ENCODE measurements at places on chromosomes 12 and 14.

- peak; percentile 42 for DNase-seq
Measured at GRCh38 chr12:2794191-2794735, 507 bp upstream of the FKBP4 start.

- no peak for DNase-seq
Measured at GRCh38 chr12:75489613-75490210, 9.2 kb downstream of the GLIPR1 start.

DNA sequence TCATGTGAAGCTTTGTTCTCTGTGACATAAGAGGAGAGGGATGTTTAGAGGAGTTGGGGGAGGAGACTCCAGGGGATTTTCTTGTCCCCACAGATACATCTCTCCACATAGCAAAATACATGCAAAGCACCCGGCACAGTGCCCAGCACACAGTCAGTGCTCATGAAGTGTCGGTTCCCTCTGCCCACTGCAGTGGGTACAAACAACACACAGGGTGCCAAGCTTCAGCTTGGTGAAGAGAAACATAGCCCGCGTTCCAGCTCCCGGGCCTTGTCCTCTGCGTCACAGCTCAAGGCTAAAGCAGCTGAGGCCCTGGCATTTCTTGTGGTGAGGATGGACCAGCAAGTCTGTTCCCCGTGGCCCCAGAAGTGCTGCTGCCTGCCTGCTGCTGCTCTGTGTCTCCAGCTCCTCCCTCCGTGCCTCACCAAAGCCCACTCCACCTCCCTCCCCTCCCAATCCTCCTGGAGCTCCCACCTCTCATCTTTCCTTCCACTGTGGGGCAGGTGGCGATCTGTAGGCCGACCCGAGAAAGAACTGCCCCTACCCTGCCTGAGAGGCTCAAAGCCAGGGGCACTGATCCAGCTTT, 57.0 kb upstream of the FKBP4 start:
- DNase-seq, result no peak

- no peak for DNase-seq
Measured at GRCh38 chr14:71245659-71246361, 338.6 kb downstream of the PCNX1 start.

DNA sequence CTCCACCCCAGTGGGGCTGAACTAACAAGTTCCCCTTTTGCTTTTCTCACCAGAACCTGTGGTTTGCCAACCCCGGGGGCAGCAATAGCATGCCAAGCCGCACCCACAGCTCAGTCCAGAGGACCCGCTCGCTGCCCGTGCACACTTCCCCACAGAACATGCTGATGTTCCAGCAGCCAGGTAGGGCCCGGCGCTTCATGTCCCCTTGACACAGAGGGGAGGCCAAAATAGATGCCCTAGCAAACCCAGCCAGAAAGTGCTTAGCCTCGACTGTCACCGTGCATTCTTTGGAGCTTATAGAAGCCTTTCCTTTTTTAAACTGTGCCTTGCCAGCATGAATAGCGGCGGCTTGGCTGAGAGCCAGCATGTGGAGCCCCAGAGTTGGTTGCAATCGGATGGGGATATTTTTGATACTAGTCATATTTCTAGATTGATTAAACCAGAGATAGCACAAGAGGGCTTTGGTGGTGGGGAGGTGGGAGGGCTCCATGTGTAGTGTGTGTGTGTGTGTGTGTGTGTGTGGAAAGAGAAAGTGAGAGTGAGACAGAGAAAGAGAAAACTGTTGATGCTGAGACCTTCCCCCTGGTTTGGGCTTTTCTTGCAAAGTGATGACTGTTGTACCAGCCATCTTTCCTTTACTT, 126.1 kb downstream of the GCH1 start:
- no peak for DNase-seq

DNA sequence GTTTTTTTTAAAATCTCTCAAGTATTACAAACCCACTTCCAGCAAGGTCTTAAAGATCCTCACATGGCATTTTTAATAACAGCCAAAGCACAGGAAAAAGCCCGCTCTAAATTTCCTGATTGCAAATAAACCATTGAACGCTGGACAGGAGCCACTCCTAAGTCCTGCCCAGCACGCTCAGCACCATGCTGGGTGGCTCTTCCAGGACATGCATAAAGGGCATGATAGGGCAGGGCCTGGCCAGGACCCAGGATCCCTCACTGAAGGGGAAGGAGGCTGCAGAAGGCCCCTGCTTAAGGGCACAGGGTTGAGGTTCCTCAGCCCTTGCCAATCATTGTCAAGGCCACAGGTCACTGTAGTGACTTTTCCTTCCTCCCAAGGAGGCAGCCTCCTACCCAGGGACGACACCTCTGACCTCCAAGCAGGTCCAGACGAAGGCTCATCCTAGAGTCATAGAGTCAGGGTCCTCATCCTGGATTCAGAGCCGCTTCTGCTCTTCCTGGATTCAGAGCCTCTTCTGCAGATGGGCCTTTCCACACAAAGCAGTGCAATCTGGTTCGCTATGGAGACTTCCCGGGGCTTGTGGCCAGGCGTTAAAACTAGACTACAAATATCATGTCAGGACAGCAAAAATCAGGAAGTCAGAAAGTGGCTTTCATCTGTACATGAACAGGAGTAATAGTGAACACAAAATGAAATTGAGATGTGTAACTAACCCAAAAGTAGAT, 123.8 kb downstream of the GCH1 start:
- no peak for DNase-seq

- no peak for DNase-seq
Measured at GRCh38 chr12:120797677-120798642, 72.3 kb downstream of the ACADS start.

DNA sequence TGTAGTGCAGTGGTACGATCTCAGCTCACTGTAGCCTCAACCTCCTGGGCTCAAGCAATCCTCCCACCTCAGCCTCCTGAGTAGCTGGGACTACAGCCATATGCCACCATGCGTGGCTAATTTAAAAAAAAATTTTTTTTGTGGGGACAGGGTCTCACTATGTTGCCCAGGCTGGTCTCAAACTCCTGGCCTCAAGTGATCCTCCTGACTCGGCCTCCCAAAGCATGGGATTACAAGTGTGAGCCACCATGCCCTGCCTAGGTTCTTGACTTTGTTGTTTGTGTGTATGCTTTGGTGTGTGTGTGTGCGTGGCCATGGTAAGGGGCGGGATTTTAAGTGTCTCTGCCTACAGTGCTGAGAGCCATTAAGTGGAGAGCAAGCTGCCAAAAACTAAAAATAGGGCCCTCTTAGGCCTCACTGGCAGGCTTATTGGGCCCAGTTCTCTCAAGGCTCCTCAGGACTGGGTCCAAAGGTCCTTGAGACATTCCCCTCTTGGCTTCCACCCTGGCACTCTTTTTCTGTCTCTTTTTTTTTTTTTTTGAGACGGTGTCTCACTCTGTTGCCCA, 5.1 kb downstream of the COX14 start:
- no peak for DNase-seq

DNA sequence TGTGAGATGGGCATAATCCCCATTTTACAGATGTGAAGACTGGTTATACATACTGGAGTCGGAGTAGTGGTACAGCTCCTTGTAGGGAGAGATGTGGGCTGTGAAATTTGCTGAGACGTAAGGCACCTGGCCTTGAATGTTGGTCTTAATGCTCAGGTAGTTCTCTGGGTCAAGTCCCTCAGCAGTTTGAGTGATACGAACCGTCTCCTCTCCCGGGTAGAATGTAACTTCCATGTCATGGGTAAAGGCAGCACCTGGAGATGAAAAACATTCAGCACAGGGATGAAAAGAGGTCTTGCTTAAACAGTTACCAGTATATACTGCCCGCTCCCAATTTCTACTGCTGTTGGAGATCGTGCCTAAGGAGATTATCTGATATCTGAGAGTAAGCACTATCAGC, 28.3 kb downstream of the NID2 start:
- no peak for DNase-seq

GRCh38 chr12:94263011-94263811, 114.8 kb downstream of the PLXNC1 start:
- DNase-seq, result no peak

DNA sequence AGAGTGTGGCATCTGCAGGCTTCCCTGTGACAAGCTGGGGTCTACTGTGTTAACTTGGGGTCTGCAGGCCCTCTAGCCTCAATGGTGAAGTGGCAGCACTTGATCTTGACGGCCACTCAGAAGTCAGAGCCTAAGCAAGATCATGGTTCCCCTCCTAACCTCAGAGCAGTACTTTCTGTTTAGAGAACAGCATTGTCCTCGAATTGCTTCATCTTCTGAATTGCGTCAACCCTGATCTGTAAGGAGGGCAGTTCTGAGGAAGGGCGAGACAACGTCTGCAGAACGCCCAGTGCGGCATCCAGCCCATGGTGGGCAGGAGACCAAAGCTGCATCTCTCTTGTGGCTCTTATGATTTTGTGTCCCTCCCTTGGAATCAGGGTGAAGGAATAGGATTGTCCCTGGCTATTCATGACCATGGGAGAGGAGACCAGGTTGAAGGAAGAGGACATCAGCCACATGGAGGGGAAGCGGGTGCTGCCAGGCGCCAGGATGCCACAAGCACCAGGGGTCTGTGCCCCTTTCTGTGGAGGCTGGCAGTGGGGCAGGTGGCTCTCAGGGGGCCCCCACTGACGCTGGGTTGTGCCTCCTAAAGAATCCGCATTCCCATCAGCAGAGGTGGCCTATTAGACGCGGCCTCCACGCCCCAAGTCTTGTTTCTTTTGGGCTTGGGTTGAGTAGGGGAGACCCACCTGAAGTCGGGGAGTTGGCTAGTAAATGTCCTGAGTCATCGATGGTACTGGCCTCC, 2.2 kb downstream of the SERPINA9 start:
- DNase-seq, result no peak

- no peak for DNase-seq
Measured at GRCh38 chr14:84927096-84927827, 602.7 kb upstream of the FLRT2 start.

DNA sequence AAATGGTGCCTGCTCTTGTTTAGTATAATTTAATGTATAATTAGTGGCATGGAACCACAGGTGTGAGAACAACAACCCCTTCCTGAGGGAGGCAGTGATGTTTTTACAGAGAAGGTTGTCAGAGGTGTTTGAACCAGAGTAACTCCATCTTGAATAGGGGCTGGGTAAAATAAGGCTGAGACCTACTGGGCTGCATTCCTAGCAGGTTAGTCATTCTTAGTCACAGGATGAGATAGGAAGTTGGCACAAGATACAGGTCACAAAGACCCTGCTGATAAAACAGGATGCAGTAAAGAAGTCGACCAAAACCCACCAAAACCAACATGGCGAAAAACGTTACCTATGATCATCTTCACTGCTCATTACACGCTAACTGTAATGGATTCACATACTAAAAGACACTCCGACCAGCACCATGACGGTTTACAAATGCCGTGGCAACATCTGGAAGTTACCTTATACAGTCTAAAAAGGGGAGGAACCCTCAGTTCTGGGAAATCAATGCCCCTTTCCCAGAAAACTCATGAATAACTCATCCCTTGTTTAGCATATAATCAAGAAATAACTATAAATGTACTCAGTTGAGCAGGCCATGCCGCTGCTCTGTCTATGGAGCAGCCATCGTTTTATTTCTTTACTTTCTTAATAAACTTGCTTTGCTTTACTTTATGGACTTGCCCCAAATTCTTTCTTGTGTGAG, 47.8 kb upstream of the LTA4H start:
- no peak for DNase-seq

- DNase-seq, result no peak
Measured at GRCh38 chr12:109201496-109201885, 85.1 kb downstream of the ACACB start.

- DNase-seq, result no peak
Measured at GRCh38 chr14:36056845-36057244, 119.7 kb downstream of the PTCSC3 start.

DNA sequence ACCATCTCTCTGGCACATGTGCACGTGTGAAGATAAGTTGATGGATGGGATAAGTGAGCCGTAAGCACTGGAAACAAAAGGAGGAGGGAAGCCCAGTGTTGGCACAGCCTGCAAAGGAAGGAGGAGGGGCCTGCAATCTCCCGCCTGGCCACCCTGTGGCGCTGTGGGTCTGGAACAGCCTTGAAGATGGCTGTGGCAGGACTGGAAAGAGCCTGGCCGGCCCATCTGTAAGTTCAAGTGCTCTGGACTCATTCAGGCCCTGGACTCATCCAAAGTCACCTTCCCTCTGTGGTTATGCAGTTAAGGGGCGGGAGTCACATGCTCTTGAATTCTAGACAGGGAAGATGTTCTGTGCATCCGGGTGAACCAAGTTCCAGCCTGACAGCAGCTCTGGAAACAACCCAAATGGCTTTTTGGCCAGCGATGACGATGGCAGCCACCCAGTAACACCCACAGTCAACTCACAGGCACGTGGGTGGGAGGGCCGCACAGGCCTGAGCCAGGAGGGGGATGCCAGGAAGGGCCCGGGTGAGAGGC, 50.4 kb downstream of the CHGA start:
- DNase-seq, result peak; percentile 32

DNA sequence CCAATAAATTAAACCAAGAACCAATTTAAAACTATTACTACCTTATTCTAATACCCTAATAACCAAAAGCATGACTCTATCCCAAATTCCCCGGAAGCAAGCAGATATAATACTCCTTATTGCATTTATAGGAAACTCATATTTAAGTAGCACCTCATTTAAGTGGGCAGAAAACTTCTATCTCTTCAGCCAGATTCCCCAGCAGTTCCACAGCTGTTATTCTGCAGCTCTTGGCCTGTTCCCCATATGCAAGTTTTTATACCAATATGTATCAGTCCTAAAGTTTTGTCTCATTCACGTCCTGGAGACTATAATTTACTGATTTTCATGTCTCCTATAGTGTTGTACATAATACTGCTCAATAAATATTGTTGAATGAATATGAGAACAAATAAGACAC, 106.5 kb downstream of the MYRFL start:
- no peak for DNase-seq

- no peak for DNase-seq
Measured at GRCh38 chr14:39664646-39665045, 232.4 kb upstream of the FBXO33 start.

DNA sequence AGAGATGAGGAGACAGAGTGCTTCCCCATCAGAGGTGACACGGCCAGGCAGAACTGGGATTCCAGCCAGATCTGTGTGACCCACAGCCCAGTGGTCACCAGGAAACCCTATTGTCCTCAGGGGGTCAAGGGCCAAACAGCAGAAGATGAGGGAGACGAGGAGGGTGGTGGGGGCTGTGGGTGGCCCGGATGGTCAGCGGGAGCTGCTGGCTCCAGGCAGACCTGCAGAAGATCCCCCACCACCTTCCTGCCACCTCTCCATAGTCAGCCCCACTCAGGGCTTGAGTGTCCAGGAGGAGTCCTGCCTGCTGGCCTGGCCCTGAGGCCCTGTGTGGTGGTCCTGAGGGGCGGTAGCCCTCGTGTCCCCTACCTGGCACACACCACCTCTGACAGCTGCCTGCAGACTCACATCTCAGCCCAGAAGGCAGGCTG, 136.8 kb downstream of the CALM1 start:
- no peak for DNase-seq

All from neuronal stem cell (in vitro differentiated cells).